ENCODE measurements at places on chromosomes 11 and 22. TPM values are rescaled to one million over a fixed set of nuclear protein-coding genes. Genes with fewer than 3 reads are reported as not detected.

GRCh38 chr11:46315033-46315738 is 32.1 kb upstream of the DGKZ start:
- H3K27me3 ChIP-seq: no peaks in the 10 kb centered on the region
- H3K4me1 ChIP-seq: no peaks in the 10 kb centered on the region
- peak; percentile 81 for DNase-seq
- H3K27ac ChIP-seq: no peak overlapping the region
- no peak overlapping the region for H3K4me3 ChIP-seq
- H3K36me3 ChIP-seq: no peaks in the 10 kb centered on the region

DNA sequence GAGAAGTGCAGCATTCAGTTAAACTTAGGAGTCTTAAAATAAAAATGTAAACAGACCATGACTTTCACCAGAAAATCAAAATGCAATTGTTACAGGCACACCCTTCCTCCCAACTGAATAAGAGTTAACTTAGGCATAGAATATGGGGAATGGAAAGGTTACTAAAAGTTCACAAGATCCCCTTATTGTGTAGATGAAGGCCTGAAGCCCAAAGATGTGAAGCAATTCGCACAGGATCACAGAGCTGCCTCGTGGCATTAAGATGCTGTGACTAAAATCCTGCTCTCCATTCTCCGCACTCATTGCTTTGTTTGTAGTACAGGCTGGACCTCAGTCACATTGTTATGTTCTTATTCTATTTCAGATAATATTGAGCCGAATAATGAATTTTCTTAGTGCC is 4.0 kb downstream of the MS4A5 start:
- H3K27me3 ChIP-seq: no peaks in the 10 kb centered on the region
- no peaks in the 10 kb centered on the region for H3K4me1 ChIP-seq
- no peaks in the 10 kb centered on the region for H3K36me3 ChIP-seq

GRCh38 chr11:19652623-19653375 is 59.8 kb upstream of the NAV2 start:
- H3K27ac ChIP-seq: no peak overlapping the region
- H3K27me3 ChIP-seq: no peaks in the 10 kb centered on the region
- H3K36me3 ChIP-seq: no peaks in the 10 kb centered on the region
- H3K4me1 ChIP-seq: no peaks in the 10 kb centered on the region

- H3K4me1 ChIP-seq: peaks cover 21% of the 10 kb centered on the region
- H3K27ac ChIP-seq: peak overlapping the region; percentile 79
- no peaks in the 10 kb centered on the region for H3K36me3 ChIP-seq
- peak; percentile 39 for DNase-seq
Observed at GRCh38 chr11:34267013-34267412, 90.8 kb downstream of the ABTB2 start.

- no peak overlapping the region for H3K4me3 ChIP-seq
- H3K27ac ChIP-seq: no peak overlapping the region
- no peaks in the 10 kb centered on the region for H3K4me1 ChIP-seq
Observed at GRCh38 chr11:15551901-15552851, 437.5 kb downstream of the INSC start.

DNA sequence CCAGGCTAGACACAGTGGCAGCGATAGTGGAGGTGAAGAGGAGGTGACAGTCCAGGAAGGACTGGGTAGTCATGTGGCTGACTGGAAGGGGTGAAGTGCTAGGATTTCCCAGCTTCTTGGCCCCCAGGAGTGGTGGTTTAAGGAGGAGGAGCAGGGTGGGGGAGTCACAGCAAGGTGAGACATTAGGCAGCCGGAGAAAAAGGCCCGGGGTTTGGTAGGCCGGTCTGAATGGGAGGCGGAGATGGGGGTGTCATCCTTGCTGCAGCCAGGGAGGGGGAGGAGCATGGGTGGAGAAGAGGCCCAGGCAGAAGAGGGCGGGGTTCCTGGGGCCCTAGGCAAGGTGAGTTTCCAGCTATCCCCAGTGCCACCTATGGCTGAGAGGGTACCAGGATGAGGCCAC is 6.1 kb downstream of the SIPA1 start:
- peak; percentile 49 for DNase-seq
- no peaks in the 10 kb centered on the region for H3K27me3 ChIP-seq
- H3K4me1 ChIP-seq: no peaks in the 10 kb centered on the region
- no peak overlapping the region for H3K27ac ChIP-seq

DNA sequence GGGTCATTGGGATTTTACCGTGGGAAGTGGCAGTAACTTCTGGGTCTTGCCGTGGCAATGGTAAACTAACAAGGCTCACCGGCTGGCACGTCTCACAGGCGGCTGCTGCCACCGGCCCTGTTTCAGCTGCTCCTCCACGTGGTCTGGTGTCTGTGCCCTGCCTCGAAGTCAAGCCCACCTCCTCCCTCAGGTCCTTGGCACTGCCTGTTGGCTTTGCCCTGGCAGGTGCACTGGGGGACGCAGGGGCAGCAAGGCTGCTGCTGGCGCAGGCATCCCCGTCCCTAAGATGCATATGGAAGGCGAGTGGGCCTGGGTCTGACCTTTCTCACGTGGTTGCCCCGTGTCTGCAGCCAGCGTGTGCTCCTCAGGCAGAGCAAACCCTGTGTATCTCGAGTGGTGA is 783.6 kb downstream of the BRD1 start:
- DNase-seq: no peak
- H3K27ac ChIP-seq: no peak overlapping the region
- H3K27me3 ChIP-seq: no peaks in the 10 kb centered on the region
- no peak overlapping the region for H3K4me3 ChIP-seq
- H3K36me3 ChIP-seq: no peaks in the 10 kb centered on the region

DNA sequence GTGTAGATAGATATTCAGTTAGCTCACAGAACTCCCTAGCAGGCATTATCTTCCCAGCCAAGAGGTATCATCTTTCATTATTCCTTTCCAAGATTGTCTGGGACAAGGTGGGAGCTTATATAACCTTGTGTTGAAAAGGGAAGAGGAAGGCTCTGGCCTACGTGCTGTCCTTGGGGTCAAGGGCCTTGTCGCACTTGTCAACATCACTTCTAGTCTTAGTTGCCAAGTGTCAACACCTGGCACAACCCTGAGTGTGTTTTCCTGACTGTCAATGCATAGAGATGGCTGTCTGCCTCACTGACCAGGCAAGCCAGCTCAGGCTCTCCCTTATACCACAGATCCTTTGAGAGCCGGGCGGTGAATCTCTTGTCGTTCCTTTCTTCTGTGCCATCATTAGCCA is 331.9 kb downstream of the CNTN5 start:
- H3K27me3 ChIP-seq: no peaks in the 10 kb centered on the region
- DNase-seq: no peak
- H3K4me1 ChIP-seq: no peaks in the 10 kb centered on the region
- H3K4me3 ChIP-seq: no peak overlapping the region
- no peaks in the 10 kb centered on the region for H3K36me3 ChIP-seq

GRCh38 chr22:40919446-40919845 is 31.7 kb upstream of the RBX1 start:
- no peaks in the 10 kb centered on the region for H3K36me3 ChIP-seq
- no peak overlapping the region for H3K4me3 ChIP-seq
- H3K4me1 ChIP-seq: no peaks in the 10 kb centered on the region
- H3K27ac ChIP-seq: no peak overlapping the region

DNA sequence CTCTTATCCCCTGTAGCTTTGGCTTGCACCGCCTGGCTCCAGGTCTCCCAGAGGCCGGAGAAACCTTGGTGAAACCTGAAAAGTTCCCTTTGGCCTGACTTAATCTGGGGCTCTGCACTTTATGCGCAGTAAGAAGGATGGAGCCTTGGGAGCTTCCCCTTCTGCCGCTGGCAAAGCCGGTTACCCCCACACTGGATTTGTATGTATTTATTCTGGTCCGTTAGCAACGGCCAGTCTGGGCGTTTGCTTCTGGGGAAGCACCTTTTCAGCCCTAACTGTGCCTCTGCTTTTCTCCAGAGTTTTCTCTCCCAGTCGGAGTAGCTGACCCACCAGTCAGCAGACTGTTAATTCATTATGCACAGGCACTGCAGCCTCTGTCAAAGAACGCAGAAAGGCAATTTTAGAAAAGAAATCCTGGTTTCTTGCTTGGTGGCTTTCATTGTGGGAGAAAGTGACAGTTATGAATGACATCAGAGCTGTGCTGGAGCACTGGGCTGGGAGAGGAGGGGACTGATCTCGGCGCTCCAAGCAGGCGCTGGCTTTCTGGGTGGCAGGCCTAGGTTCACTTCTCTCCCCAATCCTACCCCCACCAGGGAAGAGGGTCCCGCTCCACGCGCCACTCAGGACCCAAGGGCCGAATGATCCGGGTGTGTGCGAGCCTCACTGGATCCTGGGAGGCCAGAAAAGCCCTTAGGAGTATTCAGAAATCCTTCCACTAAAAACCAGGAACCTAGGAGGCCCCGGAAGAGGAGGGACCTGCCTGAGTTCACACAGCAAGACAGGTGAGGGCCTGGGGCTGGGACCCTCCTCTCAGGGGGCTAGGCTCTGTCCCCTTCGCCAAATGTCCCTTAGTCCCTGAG is 70.2 kb downstream of the RTL6 start:
- DNase-seq: no peak
- H3K4me1 ChIP-seq: peaks cover 15% of the 10 kb centered on the region
- no peaks in the 10 kb centered on the region for H3K27me3 ChIP-seq
- no peak overlapping the region for H3K27ac ChIP-seq
- no peaks in the 10 kb centered on the region for H3K36me3 ChIP-seq

DNA sequence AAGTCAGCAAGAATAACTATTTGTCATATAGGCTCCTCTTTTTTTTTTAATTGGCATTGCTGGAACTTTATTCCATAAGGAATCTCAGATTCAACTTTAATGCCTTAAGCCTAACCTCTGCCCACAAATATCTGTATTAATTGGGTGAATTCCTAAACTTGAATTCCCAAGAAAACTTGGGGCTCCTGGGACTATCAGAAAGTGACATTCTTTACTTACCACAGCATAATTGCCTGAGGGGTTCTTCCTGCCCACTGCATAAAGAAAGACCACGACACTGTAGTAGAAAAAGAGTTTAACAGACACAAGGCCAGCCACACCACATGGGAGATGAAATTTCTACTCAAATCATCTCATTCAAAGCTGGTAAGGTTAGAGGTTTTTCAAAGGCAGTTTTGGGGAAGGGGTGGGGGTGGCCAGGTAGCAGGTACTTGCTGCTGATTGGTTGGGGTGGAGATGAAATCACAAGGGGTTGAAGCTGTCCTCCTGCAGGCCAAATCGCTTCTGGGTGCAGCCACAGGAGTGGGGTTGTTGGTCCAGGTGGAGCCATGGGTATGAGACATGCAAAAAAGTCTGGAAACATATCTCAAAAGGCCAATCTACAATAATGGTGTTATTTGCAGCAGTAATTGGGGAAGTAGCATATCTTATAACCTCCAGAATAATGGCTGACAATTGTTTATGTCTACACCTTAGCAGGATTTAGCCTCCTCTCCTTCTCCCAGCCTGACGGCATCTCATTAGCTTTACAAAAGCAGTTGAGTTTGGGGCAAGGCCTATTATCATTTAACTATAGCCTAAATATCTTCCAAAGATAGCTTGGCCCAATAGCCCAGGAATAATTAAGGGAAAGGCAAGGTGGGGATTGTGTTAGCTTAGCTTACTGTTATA is 4.8 kb upstream of the NLRP10 start:
- no peaks in the 10 kb centered on the region for H3K27me3 ChIP-seq
- H3K36me3 ChIP-seq: no peaks in the 10 kb centered on the region
- H3K27ac ChIP-seq: no peak overlapping the region
- no peak overlapping the region for H3K4me3 ChIP-seq
- DNase-seq: no peak

GRCh38 chr11:103281301-103281700 is 172.1 kb downstream of the DYNC2H1 start:
- no peaks in the 10 kb centered on the region for H3K36me3 ChIP-seq
- no peaks in the 10 kb centered on the region for H3K27me3 ChIP-seq
- DNase-seq: no peak

Gene TEX12
- total RNA-seq: 4.4 TPM

Gene DDX25
- total RNA-seq: 0.80 TPM

Gene NEFH
- total RNA-seq: 0.08 TPM

Gene LBHD1
- total RNA-seq: 5.4 TPM

Gene GPR83
- 0.08 TPM for total RNA-seq

Gene FOLR2
- 0.48 TPM for total RNA-seq

Gene C11orf21
- total RNA-seq: not detected
